ENCODE measurements at places on chromosomes 13 and 19. TPM values are rescaled to one million over a fixed set of nuclear protein-coding genes. Genes with fewer than 3 reads are reported as not detected.

GRCh38 chr13:69418319-69418718 lies 689.3 kb upstream of the ATXN8OS start:
- H3K27me3 ChIP-seq, result no peaks in the 10 kb centered on the region

GRCh38 chr13:21079221-21079620 lies 17.8 kb upstream of the LATS2 start:
- no peak overlapping the region for H3K4me3 ChIP-seq
- H3K36me3 ChIP-seq, result no peaks in the 10 kb centered on the region
- no peak for DNase-seq
- no peaks in the 10 kb centered on the region for H3K27me3 ChIP-seq
- no peak overlapping the region for H3K27ac ChIP-seq

- no peak overlapping the region for H3K4me3 ChIP-seq
- no peaks in the 10 kb centered on the region for H3K36me3 ChIP-seq
- no peak overlapping the region for H3K27ac ChIP-seq
- no peak for DNase-seq
- no peaks in the 10 kb centered on the region for H3K4me1 ChIP-seq
Observed at GRCh38 chr13:102472650-102473049, 70.8 kb upstream of the FGF14 start.

DNA sequence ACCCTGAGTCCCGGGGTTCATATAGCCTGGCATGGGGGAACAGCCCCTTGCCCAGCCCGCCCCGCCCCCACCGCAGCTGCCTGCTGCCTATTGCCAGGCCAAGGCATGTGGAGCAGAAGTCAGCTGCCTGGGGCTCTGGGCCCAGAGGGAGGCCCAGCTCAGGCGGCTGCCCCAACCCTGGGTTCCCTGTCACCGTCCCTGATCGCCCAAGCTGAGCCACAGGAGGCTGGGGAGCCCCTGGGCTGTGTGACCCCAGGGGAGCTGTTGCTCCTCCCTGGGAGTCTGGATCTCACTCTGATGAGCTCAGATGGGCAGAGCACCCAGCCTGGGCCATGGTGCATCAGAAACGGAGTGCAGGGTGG lies 1.4 kb downstream of the PLIN4 start:
- DNase-seq, result no peak
- H3K27ac ChIP-seq, result no peak overlapping the region
- H3K4me3 ChIP-seq, result no peak overlapping the region
- H3K36me3 ChIP-seq, result no peaks in the 10 kb centered on the region
- peaks cover 4% of the 10 kb centered on the region for H3K4me1 ChIP-seq

- H3K4me1 ChIP-seq, result peaks cover 5% of the 10 kb centered on the region
- H3K27me3 ChIP-seq, result peaks cover 28% of the 10 kb centered on the region
- H3K36me3 ChIP-seq, result peaks cover 4% of the 10 kb centered on the region
Observed at GRCh38 chr19:8578642-8579265, 1.5 kb upstream of the MYO1F start.

DNA sequence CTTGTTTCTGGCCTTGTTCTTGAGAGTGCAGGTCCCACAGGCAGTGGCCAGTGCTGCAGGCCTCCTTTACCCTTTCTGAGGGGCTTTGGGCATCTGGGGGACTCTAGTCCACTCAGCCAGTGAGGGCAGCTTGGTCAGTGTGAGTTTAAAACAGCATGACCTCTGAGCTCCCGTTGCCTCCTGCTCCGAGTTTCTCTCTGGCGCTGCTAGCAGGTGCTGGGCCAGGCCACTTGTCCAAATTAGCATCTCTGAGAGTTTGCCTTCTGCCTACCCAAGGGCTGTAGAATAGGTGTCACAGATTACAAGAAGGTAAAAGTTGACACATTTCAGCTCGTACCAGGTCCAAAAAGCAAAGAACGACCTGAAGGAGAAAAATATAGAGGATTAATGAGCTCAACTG lies 105.9 kb downstream of the SIPA1L3 start:
- no peaks in the 10 kb centered on the region for H3K27me3 ChIP-seq
- DNase-seq, result no peak
- no peaks in the 10 kb centered on the region for H3K36me3 ChIP-seq
- H3K27ac ChIP-seq, result no peak overlapping the region
- no peak overlapping the region for H3K4me3 ChIP-seq
- H3K4me1 ChIP-seq, result no peaks in the 10 kb centered on the region

GRCh38 chr13:110624766-110625756 lies 9.7 kb downstream of the NAXD start:
- DNase-seq, result no peak
- no peaks in the 10 kb centered on the region for H3K27me3 ChIP-seq
- H3K36me3 ChIP-seq, result peaks cover 6% of the 10 kb centered on the region
- peak overlapping the region; percentile 75 for H3K27ac ChIP-seq

DNA sequence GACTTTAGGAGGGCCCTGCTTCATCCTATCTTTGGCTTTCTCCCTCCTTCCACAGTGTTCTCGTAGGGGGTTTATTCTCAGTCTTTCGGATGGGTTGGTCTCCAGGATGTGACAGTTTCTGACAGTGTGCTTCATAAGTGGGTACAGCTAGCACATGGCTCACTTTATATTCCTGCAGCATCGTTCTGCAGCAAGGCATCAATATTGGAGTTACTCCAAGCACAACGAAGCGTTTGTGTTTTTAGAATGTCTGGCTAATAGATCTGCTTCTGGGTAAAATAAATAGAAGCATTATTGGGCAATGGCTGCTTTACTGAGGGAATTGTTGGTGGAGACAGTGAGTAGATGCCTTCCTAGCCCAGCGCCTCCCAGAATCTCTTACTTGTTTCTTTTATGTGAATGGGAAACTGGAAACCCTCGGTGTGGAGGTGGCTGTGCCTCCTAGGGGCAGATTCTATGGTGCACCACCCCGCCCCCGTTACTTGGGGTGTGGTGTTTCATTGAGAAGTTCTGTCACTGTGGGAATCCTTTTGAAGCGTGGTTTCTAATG lies 2.0 kb downstream of the FARP1 start:
- H3K4me1 ChIP-seq, result peaks cover 54% of the 10 kb centered on the region
- DNase-seq, result no peak
- peak overlapping the region; percentile 96 for H3K4me3 ChIP-seq
- peaks cover 6% of the 10 kb centered on the region for H3K27me3 ChIP-seq

- peaks cover 17% of the 10 kb centered on the region for H3K36me3 ChIP-seq
- no peak overlapping the region for H3K27ac ChIP-seq
- no peak overlapping the region for H3K4me3 ChIP-seq
- H3K4me1 ChIP-seq, result peaks cover 22% of the 10 kb centered on the region
- peak; percentile 77 for DNase-seq
Observed at GRCh38 chr19:49361438-49362047, 673 bp downstream of the TEAD2 start.

DNA sequence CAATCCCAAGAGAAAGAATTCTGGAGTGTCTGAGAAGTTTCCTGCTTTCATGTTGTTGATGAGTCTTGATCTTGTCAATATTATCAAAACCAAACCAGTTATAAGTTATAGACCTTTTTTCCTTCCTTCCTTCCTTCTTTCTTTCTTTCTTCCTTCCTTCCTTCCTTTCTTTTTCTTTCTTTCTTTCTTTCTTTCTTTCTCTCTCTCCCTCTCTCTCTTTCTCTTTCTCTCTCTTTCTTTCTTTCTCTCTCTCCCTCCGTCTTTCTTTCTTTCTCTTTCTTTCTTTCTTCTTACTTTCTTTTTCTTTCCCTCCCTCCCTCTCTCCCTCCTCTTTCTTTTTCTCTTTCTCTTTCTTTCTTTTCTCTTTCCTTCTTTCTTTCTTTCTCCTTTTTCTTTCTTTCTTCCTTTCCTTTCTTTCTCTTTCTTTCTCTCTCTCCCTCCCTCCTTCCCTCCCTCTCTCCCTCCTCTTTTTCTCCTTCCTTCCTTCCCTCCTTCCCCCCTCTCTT lies at the start of gene OR7G3:
Gene OR7G3 (minus strand): TSS at position 51 of the 506 bp plus-strand sequence. CDS start 0 bp downstream, at position 51.
- no peak within 1 kb of the TSS for H3K4me3 ChIP-seq
- no peaks in the 10 kb centered on the region for H3K36me3 ChIP-seq
- H3K4me1 ChIP-seq, result no peaks in the 10 kb centered on the region
- no peaks in the 10 kb centered on the region for H3K27me3 ChIP-seq
- no peak for DNase-seq

DNA sequence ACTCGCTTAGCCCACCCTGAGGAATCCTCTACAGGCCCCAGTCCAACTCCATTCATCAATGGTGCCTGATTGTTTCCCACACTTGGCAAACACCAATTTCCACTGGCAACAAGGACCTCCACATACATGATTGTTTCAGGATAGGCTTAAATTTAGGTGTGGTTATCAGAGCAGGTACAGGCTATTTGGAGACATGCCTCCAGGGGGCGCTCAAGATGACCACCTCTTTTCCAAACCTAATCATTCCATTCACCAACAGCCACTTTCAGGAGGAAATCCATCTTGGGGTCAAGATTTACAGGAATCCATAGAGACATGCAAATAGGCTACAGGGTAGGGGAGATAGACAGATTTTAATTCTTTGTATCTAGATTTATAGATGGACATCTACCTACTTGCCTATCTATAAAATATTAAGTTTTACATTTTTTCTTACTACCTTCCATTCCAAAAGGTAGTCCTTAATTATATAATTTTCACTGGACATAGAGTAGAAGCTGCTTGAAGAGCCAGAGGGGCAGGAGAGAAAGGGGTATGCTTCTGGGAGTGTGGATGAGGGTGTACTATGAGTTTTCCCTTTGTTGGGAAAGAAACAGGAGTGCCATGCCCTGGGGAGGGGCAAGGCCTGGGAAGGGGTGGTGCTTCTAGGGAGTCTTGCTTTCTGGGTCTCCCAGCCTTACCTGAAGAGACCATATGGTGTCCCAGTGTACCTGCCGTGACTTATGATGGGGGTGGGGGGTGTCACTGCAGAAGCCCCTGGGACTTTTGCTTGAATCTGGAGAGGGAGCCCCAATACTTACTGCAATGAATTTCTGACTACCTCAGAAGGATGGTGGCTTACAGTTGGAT lies 14.1 kb upstream of the PCDH8 start:
- H3K27ac ChIP-seq, result no peak overlapping the region
- no peak overlapping the region for H3K4me3 ChIP-seq
- H3K4me1 ChIP-seq, result no peaks in the 10 kb centered on the region
- peak; percentile 47 for DNase-seq
- no peaks in the 10 kb centered on the region for H3K36me3 ChIP-seq

DNA sequence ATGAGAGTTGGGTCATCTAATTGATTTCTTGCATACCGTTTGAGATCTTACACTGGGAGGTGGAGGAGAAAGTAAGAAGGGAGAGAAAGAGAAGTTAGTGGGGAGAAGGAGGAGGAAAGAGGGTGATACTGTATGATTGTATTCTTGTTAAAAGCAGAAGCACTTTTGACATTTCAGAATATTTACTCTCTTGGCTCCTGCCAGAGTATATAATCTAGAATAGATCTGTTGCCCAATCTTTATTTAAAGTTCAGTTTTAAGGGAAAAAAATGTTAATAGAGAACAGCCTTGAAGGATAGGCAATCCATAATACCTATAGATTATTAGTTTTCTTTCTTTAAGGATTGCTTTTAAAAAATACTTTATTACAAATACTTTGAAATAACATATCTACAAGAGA lies 41.5 kb downstream of the PDS5B start:
- DNase-seq, result no peak
- H3K27ac ChIP-seq, result no peak overlapping the region

DNA sequence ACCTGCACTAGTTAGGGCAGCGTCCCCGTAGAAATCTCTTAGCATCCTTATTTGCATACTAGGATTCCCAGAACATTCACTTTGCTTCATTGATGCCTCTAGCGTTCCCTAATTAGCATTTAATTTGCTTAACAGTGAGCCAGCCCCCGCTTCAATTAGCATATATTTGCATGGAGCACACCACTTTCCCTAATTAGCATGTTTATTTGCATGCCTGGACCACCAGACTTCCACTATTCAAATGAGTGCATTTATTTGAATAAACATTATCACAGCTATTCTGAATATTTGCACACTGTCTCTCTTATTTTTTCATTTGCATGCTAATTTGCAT lies 69.6 kb downstream of the RYR1 start:
- H3K4me3 ChIP-seq, result no peak overlapping the region
- H3K4me1 ChIP-seq, result no peaks in the 10 kb centered on the region
- DNase-seq, result no peak
- peaks cover 8% of the 10 kb centered on the region for H3K27me3 ChIP-seq
- no peak overlapping the region for H3K27ac ChIP-seq
- H3K36me3 ChIP-seq, result no peaks in the 10 kb centered on the region

DNA sequence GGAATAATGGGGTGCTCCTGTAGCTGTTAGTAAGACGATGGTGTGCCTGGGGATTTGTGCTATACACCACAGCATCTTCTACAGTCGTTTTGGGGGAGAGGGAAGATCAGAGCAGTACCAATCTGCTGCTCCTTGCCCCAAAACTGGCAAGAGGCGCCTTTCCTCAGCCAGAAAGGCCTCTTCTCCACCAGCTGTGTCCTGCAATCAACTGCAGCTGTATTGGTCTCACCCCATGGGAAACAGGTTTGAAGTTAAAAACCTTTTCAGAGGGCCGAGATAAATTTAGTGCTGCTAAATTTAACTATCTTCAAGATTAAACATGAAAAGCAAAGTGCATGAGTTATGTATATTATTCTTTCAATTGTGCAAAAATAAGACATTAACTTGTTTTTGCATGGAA lies 1.2 kb upstream of the RNASEH2B start:
- H3K27me3 ChIP-seq, result no peaks in the 10 kb centered on the region
- peaks cover 21% of the 10 kb centered on the region for H3K4me1 ChIP-seq
- DNase-seq, result no peak
- H3K36me3 ChIP-seq, result no peaks in the 10 kb centered on the region

GRCh38 chr19:4067396-4068046 lies 822 bp upstream of the ZBTB7A start:
- H3K4me1 ChIP-seq, result peaks cover 13% of the 10 kb centered on the region
- H3K36me3 ChIP-seq, result no peaks in the 10 kb centered on the region
- peaks cover 5% of the 10 kb centered on the region for H3K27me3 ChIP-seq
- H3K27ac ChIP-seq, result no peak overlapping the region
- H3K4me3 ChIP-seq, result peak overlapping the region; percentile 68

GRCh38 chr13:91313581-91313980 lies 33.9 kb upstream of the MIR17HG start:
- no peak overlapping the region for H3K27ac ChIP-seq
- no peak overlapping the region for H3K4me3 ChIP-seq
- no peak for DNase-seq
- no peaks in the 10 kb centered on the region for H3K36me3 ChIP-seq

DNA sequence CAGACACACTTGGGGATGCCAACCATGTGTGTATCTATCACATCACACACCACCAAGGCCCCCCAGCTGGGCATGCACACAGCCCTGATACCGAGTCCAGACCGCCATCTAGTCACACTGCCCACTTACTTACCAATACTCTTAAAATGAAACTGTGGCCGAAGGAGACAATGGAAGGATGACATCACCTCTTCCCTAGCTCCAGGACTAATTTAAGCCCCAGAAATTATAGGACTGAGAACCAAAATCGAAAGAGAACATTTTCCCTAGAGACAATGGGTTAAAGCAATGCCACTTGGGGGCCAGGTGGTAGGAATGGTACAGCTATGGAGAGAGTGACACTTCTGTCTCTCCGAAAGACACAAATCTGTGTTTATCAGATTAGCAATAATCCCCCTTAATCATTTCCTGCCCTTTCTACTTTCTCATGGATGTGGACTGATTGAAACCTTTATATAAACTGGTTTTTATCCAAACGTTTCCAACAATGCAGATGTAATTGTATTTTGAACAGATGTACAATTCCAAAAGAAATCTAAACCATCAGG lies 663 bp upstream of the GGACT start:
- peaks cover 4% of the 10 kb centered on the region for H3K4me1 ChIP-seq
- H3K27ac ChIP-seq, result no peak overlapping the region
- no peak for DNase-seq

- H3K27me3 ChIP-seq, result no peaks in the 10 kb centered on the region
- no peak for DNase-seq
- peaks cover 41% of the 10 kb centered on the region for H3K4me1 ChIP-seq
- H3K36me3 ChIP-seq, result peaks cover 6% of the 10 kb centered on the region
- H3K4me3 ChIP-seq, result no peak overlapping the region
Observed at GRCh38 chr13:20847296-20847695, 55.2 kb downstream of the XPO4 start.

SIGLEC8 gene
- total RNA-seq, result not detected

SLC10A2 gene
- total RNA-seq, result not detected

ZNF829 gene
- total RNA-seq, result 3.0 TPM

MUC16 gene
- total RNA-seq, result 0.60 TPM

LGALS4 gene
- 1.4 TPM for total RNA-seq

EBI3 gene
- 0.68 TPM for total RNA-seq

MEDAG gene
- total RNA-seq, result 7.5 TPM

Measured in mesothelial cell of epicardium (in vitro differentiated cells).